CD8-positive, alpha-beta memory T cell (primary cell): ENCODE measurements at places on chromosomes 5 and 9.

DNA sequence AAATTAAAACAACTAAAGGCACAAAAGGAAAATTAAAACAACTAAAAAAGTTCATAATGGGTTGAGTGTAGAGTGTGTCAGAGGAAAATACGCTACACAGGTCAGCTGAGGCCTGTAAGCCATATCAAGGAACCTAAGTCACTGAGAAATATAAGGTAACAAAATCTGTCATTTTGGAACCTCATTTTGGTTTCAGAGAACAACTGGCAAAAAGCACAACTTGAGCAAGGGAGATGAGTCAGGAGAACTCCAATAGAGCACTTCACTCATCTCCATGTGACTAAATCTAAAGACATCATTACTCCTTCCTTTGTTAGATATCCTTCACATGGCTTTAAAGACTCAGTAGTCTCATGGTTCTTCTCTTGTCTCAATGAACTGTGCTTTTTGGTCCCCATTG lies 269.4 kb upstream of the POU5F2 start:
- no peak for DNase-seq

- DNase-seq = no peak
Observed at GRCh38 chr5:2750026-2750757, 1.3 kb downstream of the IRX2 start.

- no peak for DNase-seq
Observed at GRCh38 chr5:129216001-129216400, 121.5 kb downstream of the ISOC1 start.

- DNase-seq = no peak
Observed at GRCh38 chr5:172694061-172694460, 53.0 kb downstream of the NEURL1B start.

- no peak for DNase-seq
Observed at GRCh38 chr5:106094839-106095238, 1575.9 kb downstream of the EFNA5 start.

- DNase-seq = no peak
Observed at GRCh38 chr9:38339496-38339895, 53.0 kb upstream of the ALDH1B1 start.

DNA sequence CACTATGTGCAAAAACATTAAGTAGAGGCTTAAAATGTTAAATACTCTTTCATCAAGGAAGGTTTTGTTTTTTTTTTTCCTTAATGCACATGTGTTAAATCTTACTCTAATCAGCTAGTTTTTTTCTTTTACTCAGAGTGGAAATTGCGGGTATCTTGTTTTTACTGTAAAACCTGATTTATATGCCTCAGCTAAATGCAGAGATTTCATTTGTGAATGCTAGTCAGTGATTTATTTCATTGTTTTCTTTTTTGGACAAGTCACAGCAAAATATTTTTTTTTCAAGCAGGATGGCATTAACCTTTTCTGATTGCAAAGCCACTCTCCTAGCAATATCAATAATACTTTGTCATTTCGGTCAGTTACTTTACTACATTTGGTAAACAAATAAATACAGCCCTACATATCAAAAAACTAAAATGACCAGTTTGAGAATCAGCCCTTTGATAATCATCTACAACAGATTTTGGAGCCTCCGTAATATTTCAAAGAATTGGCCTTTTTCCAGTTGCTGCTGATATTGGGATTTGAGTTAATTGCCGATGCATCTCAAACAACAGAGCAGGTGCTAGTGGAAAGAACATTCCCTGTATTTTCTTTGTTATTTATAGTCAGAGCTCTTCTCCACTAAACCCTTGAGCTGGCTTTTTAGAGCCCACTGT lies 579.2 kb upstream of the ZNF608 start:
- no peak for DNase-seq

DNA sequence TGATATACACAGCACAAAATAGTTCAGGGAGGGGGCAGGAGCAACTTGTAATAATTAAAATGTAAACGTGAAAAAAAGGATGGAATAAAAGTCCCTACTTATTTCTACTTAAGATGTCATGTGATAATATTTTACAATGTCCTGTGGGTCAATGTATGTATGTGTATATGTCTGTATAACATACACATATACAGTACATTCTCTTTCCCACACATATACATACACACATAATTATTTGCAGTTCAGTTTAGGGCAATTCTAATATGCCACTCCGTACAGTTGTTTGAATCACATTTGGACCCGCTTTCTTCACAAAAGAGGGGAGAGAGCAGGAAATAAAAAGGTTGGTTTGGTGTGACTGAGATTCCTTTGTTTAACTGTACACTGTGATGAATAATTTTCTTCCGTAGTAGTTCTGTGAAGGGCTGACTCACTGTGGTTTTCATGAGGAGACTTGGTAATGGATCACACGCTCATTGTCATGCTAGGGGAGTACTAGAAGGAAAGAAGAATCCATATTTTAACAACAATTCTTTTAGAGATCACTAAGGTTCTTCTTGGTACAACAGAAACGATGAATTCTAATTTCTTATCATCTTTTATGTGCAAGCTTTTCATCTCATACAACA lies 26.2 kb upstream of the ACOT12 start:
- no peak for DNase-seq

DNA sequence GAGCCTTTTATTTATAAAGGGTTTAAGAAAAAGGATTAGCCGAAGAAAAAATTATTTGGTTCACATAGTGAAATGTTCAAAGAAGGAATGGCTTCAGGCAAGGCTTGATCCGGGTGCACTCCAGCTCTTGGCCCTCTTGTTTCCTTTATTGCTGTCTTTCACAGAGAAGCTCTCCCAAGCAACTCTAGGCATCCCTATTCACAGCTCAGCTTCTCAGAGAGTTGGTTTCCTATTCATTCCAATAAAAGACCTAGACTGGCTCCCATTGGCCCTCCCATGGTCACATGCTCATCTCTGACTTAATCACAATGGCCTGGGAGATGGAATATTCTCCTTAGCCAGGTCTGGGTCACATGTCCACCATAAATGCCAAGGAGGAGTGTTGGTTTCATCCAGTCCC lies 9.4 kb upstream of the FGFR4 start:
- no peak for DNase-seq

GRCh38 chr5:81633891-81634290 lies 117.0 kb downstream of the SSBP2 start:
- DNase-seq = no peak

- no peak for DNase-seq
Observed at GRCh38 chr5:56525113-56525512, 290.2 kb upstream of the MAP3K1 start.

GRCh38 chr5:131384616-131385214 lies 120.9 kb downstream of the CDC42SE2 start:
- DNase-seq = no peak

- DNase-seq = no peak
Observed at GRCh38 chr9:112868461-112868860, 22.2 kb downstream of the SLC46A2 start.

DNA sequence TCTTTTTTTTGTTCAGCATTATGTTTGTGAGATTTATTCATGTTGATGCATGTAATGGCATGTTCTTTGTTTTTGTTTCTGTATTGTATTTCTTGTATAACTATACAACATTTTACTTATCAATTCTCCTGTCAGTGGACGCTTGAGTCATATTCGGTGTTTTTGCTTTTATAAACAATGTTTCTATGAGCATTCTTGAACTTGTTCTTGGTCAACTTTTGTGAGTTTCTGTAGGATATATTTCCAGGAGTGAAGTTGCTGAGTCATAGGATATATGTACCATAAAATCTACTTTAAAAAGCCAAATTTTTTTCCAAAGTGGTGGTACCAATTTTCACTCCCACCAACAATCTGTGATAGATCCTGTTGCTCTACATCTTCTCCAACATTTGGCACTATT lies 104.8 kb downstream of the VCAN start:
- DNase-seq = no peak

- DNase-seq = no peak
Observed at GRCh38 chr5:154395407-154396106, 50.2 kb upstream of the SAP30L start.

DNA sequence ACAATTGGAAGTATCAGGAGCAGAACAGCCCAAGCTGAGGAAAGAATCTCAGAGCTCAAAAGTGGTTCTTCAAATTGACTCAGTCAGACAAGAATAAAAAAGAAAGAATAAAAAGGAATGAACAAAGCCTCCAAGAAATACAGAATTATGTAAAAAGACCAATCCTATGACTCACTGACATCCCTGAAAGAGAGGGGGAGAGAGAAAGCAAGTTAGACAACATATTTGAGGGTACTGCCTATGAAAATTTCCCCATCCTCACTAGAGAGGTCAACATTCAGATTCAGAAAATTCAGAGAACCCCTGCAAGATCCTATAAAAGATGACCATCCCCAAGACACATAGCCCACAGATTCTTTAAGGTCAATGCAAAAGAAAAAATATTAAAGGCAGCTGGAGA lies 173.2 kb downstream of the ALDH1A1 start:
- no peak for DNase-seq

DNA sequence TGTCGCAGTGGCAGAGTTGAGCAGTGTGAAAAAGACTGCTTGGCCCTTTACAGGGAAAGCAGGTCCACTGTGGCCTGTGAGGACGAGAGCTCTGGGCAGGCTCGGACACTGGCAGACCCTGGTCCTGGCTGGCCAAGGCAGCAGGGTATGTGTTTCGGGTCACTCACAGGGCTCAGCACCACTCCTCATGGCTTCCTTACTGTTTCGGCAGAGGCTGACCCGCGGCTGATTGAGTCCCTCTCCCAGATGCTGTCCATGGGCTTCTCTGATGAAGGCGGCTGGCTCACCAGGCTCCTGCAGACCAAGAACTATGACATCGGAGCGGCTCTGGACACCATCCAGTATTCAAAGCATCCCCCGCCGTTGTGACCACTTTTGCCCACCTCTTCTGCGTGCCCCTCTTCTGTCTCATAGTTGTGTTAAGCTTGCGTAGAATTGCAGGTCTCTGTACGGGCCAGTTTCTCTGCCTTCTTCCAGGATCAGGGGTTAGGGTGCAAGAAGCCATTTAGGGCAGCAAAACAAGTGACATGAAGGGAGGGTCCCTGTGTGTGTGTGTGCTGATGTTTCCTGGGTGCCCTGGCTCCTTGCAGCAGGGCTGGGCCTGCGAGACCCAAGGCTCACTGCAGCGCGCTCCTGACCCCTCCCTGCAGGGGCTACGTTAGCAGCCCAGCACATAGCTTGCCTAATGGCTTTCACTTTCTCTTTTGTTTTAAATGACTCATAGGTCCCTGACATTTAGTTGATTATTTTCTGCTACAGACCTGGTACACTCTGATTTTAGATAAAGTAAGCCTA lies 15.7 kb downstream of the SQSTM1 start:
- DNase-seq = peak; percentile 53

GRCh38 chr9:87567001-87567400 lies 69.3 kb downstream of the DAPK1 start:
- DNase-seq = no peak

DNA sequence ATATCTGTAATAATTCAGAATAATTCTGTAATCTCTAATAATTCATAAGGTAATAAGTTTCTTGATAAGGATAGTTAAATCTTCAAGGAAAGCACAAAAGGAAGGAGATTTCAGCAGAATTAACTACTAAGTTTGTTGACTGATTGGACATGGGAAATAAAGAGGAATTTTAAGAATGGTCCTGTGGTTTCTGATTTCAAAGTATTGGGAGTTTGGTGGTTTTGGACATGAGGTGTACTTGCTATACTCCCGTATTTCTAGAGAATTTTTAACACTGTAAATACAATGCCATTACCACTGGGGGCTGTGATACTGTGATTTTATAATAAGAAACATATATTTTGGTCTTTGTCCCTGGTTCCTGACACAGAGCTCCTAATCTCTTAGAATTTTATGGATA lies 123.9 kb downstream of the UNC13B start:
- no peak for DNase-seq

- peak; percentile 39 for DNase-seq
Observed at GRCh38 chr9:130042406-130042884, 544 bp downstream of the FNBP1 start.

DNA sequence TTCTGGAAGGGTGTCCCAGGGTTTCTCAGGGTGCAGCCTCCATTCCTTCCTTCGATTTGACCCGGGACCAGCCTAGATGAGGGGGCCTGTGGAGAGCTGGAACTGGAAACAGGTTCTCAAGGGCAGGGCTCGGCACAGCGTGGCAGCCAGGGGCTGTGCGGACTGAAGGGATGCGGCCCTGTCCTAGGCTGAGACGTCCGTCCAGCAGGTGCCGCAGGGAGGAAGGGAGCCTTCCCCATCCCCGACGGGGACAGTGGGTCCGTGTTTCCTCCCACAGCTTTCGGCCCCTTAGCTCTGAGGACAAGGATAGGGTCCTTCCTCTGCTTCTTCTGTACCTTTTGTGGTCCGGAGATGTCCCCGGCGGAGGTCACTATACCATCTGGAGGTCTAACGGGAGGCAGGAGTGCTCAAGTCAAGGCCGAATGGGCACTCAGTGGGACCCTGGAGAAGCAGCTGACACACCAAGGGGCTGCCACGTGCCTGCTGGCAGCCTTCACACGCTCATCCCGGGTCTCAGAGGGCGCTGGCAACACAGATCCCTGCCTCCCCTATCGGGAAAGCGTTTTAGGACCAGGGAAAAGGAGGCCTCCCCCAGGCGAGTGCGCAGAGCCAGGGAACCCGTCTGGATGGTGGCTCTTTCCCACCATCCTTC lies 49.9 kb downstream of the USP20 start:
- DNase-seq = no peak

GRCh38 chr9:101736717-101737116 lies 1.7 kb downstream of the GRIN3A start:
- DNase-seq = no peak

- no peak for DNase-seq
Observed at GRCh38 chr9:123168586-123168985, 99.8 kb downstream of the STRBP start.

GRCh38 chr5:177474002-177474476 lies 605 bp upstream of the DBN1 start:
- DNase-seq = no peak

GRCh38 chr9:4371108-4371507 lies 71.2 kb upstream of the GLIS3 start:
- DNase-seq = no peak
